Renal cortical epithelial cell (primary cell): ENCODE measurements at places on chromosomes 13 and 19. TPM values are rescaled to one million over a fixed set of nuclear protein-coding genes. Genes with fewer than 3 reads are reported as not detected.

GRCh38 chr13:98923641-98924397 is 54.0 kb downstream of the DOCK9 start:
- no peak for DNase-seq

DNA sequence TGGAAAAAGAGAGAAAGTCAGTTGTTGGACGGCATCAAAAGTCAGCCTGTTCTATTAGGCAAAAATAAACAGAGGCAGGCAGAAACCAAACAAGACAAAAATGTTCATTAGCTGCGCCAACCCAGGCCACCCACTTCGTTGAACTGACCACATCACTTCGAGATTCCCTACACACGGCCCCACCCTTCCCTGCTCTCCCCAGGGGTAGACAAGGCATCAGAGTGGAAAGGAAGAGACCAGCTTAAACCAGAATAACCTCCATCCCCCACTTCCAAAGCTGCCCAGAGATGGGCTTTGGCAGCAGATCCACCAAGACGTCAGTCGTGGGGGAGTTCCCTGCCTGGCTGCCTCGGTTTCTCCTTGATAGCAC is 204.6 kb upstream of the TSHZ3 start:
- DNase-seq, result no peak

The CBY2 gene
- total RNA-seq, result 0.05 TPM in 1 of 2 replicates, not detected in the other

The ADPRHL1 gene
- 3.8 and 5.6 TPM in 2 replicates for total RNA-seq

GRCh38 chr13:38530492-38530891 is 156.4 kb upstream of the FREM2 start:
- peak; percentile 19 for DNase-seq

DNA sequence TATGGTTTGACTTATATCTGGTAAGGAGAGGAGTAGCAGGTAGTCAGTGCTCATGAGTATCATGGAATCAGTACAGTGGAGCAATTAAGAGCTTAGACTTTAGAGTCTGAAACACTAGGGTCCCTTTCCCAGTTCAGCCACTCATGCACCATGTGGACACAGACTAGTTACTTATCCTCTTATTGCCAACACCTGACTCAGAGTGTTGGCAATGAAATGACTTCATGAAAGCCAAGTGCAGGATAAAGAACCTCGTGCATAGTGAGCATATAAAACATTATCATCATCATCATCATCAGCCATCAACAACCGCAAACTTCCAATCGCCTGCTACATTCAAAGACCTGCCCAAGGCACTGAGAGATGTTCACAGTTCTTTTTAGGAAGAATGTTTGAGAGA is 164.2 kb downstream of the FOXO1 start:
- no peak for DNase-seq

DNA sequence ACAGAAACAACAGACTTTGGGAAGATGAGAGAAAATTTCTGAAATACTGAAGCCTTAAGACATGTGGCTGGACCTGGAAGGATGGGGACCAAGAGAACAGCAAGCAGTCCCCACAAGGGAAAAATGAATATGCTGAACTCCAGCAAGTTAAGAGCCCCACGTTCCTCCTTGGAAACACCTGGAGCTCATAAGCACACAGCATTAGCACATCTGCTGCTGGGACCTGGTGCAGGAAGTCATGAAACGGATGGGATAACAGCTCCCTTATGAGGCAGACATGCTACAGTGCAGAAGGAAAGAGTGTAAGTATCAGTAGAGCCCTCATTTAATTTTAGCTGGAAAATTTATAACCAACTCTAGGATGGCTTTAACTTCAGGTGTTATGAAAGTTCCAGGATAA is 67.3 kb downstream of the SLC15A1 start:
- no peak for DNase-seq

DNA sequence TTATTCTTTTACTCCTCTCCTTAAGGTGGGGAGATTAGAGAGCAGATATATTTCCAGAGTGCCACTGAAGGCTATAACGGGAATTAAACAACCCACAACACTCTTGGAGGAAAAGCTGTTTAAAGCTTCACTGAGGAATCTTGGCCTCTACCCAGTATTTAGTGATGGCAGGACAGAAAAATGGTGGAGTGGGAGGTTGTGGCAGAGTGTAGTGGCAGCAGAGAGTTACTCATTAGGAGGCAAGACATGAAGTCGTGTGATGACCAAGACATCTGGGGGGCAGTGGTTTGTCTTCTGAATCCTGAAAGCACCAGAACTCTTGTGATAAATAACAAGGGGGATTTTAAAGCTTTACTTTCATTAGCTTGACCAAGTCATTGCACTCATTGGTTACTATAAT is 563.5 kb upstream of the SLITRK5 start:
- no peak for DNase-seq

GRCh38 chr19:15614507-15615379 is at the start of gene CYP4F8:
Gene CYP4F8, plus strand, starts transcription at chr19:15615218. Its CDS starts 399 bp downstream, at chr19:15615617.
- no peak for DNase-seq

DNA sequence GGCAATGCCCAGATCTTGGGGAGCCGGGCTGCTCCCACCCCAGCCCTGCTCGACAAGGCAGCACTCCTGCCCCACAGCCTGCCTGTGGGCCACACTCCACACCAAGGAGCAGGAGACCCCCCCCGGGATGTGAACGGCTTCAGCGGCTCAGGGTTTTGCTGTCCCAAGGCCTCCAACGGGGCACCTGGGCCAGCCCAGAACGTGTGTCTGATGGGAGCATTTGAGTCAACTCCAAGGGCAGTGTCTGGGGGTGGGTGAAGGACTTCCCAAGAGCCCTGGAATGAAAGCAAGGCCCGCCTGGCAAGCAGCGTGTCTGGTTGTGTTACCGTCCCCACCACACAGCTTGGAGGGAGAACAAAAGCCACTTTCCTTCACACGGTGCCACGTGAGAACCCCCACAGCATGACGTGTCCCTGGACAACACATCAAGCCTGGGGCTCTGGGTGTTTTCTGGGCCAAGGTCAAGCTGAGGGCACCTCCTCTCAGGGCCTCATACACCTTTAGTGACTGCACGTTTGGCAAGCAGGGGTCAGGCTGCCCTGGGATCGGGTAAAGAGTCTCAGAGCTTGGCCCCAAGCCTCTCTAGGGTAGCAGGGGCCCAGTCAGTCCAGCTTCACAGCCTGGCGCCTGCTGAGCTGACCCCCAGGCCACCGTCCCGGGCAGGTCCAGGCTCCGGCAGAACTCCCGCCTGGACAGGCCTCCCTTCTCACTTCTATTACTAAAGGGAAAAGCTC is 6.0 kb downstream of the C13orf46 start:
- DNase-seq, result no peak

DNA sequence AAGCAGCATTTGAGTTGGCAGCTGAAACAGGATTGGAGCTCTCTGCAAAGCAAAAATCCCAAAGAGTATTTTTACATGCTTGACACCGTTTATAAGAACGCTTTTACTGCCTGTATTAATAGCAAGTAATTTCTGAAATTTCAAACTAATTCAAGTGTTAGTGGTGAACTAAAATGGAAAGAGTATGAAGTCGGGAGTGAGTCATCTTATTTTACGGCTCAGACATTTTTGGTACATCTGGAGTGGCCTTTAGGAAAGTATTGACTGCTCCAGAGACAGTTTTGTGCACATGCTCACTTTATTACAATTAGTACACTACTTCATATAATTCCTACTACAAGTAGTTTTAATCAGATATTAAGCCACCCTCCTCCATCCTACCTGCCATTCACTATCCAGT is 167.4 kb downstream of the SLITRK6 start:
- DNase-seq, result no peak

The ZNF546 gene
- total RNA-seq, result 0.52 and 5.7 TPM in 2 replicates

GRCh38 chr19:46428239-46429135 is at the start of gene PNMA8C:
Gene PNMA8C, minus strand, starts transcription at chr19:46428936. Its CDS starts 577 bp downstream, at chr19:46428359.
- no peak for DNase-seq

The ZNF723 gene
- not detected in 2 replicates for total RNA-seq

DNA sequence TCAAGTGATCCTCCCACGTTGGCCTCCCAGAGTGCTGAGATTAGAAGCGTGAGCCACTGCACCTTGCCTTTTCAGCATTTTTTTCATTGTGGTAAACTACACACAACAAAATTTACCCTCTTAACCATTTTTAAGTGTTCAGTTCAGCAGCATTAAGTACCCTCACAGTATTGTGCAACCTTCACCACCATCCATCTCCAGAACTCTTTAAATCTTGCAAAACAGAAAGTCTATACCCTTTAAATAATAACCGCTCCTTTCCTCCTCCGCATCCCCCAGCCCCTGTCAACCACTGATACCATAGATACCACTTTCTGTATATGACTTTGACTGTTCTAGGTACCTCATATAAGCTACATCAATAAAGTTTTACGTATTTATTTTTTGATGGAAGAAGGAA is 20.8 kb upstream of the CASP14 start:
- no peak for DNase-seq

- DNase-seq, result no peak
Measured at GRCh38 chr13:30031488-30031887, 181.1 kb upstream of the UBL3 start.

DNA sequence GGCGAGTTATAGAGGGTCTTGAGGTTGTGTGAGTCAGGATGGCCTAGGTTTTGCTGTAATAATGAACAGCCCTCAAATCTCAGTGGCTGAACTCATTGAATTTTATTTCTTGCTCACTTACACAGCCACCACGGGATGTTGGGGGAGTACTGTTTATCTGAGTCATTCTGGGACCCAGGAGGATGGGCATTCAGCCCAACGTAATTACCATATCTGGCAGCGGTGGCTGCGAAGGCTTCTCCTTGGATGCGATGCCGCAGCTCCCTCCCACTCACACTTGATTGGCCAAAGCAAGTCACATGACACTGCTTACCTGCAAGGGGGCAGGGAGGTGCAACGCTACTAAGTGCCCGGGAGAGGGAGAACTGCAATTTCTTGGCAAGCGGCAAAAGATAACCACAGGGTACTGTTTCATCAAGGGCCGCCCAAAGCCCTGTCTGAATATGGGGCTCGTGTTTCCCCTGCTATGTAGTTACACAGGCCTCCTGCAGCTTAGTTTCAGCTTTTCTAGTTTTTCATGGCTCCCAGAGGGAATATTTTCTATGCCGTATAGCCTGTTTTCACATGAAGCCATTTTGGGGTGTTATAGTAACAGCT is 19.9 kb downstream of the ZSWIM9 start:
- DNase-seq, result peak; percentile 81

DNA sequence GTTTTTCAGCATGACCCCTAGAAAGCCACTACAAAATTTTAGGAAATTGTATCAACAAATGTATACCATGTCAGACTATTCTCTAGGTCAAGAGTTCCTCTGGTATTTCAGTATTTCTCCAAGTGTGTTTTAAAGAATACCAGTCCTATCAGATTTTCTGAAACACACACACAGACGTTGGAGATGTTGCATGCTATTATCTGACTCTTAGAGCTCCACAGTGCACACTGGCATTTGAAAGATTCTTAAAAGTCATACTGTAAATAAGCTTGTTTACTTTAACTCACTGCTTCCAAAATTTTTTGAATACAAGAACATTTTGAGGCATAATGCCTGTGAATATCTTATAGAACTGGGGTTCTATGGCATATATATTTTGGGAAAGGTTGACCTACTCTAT is 33.8 kb upstream of the VWA8 start:
- no peak for DNase-seq

DNA sequence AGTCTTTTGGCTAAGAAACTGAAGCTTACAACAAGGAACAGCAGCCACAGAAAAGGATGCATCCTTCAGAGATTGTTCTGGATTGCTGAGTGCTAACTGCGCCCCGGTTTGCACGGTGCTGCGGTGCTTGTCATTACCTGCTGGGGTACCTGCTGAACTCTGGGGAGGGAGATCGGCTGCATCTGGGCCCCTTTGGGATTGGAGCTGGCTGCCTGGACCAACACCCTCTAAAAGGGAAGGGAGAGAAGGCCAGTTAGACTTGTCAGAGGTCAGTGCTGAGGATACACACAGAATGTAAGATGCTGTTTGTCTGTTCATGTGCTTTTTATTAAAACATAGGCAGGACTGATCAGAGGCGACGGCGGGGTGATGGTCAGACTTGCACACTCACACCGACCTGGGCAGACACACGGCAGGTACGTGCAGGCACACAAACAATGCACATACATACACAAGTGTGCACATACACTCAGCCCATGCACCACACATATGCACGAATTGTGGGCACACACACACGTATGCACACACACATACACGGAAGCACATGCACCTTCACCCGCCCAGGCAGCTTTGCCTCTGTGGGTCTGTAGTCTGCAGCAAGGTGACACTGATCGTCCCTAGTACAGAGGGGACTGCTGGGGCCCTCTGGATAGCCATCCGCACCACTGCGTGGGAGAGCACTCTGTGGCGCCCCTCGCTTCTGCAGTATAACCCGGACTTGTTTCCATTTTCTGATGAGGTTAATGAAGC is 66.1 kb downstream of the RFX2 start:
- no peak for DNase-seq

The SYNE4 gene
- total RNA-seq, result 1.0 and 4.5 TPM in 2 replicates

GRCh38 chr19:20233105-20233504 is 66.1 kb downstream of the ZNF486 start:
- no peak for DNase-seq

The ZNF709 gene
- total RNA-seq, result 5.2 and 8.1 TPM in 2 replicates

The ZNF667 gene
- total RNA-seq, result 3.3 and 13.4 TPM in 2 replicates

GRCh38 chr19:44476559-44477408 is 23.5 kb downstream of the ZNF180 start:
- DNase-seq, result peak; percentile 17
